ENCODE measurements at places on chromosomes 11 and 22. TPM values are rescaled to one million over a fixed set of nuclear protein-coding genes. Genes with fewer than 3 reads are reported as not detected.

Gene VPREB1
- not detected for total RNA-seq

Gene CBL
- total RNA-seq: 13.4 TPM

Gene APOA5
- total RNA-seq: not detected

Gene ACP2
- 17.3 TPM for total RNA-seq

Gene KRTAP5-10
- total RNA-seq: not detected

Gene SYCE3
- not detected for total RNA-seq

Gene SCN2B
- 20.0 TPM for total RNA-seq

Gene GAL
- total RNA-seq: 0.30 TPM

Gene ZFP91
- 63.1 TPM for total RNA-seq

GRCh38 chr22:48746789-48747425 is 1080.8 kb downstream of the BRD1 start:
- peak; percentile 63 for DNase-seq

DNA sequence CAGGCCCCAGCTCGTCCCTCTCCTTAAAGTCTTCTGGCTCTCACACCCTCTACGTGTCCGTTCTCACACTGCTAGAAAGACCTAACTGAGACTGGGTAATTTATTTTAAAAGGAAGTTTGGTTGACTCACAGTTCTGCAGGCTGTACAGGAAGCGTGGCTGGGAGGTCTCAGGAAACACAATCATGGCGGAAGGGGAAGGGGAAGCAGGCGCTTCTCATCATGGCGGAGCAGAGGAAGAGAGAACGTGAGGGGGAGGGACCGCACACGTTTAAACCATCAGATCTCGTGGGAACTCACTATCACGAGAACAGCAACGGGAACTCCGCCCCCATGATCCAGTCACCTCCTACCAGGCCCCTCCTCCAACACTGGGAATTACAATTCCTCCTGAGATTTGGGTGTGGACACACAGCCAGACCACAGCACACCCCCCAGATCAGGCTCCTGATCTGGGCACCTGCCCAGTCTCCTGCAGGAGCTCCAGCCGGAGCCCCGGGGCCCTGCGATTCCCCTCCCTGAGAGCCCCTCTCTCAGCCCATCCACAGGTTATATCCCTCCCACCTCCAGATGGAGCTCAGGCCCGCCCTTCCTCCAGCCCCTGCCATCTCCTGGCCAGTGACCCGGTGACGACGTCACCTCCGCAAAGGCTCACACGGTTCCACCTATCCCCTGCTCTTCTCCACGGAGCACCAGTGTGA is 170.2 kb downstream of the BRD1 start:
- DNase-seq: peak; percentile 89

GRCh38 chr11:108233277-108233945 is 10.5 kb downstream of the ATM start:
- no peak for DNase-seq

DNA sequence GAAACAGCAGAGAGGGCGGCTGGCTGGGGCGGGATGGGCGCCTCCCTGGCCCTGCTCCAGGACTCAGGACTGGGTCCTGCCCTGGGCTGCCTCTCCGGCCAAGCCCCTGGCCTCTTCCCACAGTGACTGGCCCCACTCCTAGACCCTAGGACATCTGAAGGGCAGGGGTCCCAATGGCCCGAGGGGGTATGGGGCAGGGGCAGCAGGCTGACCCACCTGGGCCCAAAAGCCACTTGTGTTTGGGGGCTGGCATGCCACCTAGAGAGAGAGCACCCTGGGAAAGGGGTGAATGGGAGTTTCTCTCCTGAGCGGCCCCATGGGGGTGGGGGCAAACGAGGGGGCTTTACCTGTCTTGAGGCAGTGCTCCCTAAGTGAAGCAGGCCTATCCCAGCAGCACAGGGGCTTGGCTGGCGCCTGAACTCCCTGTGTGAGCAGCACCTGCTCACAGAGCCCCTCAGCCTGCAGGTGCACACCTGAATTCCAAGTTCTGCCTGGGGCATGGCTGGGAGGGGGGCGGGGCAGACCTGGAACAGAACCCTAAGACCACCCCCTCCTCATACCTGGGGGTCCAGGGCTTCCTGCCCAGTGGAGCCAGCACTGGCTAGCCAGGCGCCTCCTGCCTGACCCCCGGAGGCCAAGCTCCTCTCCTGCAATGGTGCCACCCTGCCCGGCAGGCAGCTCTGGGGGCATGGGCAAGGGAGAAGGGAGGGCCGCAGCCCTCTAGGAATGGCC is 16.9 kb downstream of the DUSP8 start:
- peak; percentile 73 for DNase-seq

- DNase-seq: peak; percentile 5
These were observed 28.0 kb downstream of the MYEOV start for GRCh38 chr11:69321877-69322361.

DNA sequence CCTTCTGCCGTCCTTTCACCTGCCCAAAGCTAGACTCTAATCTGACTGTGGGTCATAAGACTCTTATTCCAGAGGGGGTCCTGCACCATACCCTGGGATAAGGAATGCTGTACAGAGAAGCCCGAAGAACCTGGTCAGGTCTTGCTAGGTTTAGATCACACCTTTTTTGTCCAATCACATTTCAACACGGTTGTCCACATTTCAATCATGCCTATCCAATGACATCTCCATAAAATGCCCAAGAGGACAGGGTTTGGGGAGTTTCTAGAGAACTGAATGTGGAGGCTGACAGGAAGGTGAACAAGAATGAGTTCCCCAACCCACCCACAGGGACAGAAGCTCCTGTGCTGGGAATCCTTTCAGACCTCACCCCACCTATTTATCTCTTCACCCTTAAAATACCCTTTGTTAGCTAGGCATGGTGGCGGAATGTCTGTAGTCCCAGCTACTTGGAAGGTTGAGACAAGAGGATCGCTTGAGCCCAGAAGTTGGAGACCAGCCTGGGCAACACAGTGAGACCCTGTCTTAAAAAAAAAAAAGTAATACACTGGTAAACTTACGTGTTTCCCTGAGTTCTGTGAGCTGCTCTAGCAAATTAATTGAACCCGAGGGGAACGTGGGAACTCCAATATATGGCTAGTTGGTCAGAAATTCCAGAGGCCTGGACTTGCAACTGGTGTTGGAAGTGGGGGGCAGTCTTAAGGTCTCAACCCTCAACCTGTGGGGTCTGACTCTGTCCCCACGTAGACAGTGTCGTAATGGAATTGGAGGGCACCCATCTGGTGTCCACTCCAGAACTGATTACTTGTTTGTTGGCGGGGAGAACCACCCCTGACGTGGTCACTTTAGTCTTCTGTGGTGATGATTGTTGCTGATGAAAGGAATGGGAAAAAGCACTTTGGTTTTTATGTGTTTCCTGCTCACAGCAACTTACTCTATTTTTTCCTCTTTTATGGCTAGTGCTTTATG is 17.8 kb downstream of the TCIRG1 start:
- no peak for DNase-seq

DNA sequence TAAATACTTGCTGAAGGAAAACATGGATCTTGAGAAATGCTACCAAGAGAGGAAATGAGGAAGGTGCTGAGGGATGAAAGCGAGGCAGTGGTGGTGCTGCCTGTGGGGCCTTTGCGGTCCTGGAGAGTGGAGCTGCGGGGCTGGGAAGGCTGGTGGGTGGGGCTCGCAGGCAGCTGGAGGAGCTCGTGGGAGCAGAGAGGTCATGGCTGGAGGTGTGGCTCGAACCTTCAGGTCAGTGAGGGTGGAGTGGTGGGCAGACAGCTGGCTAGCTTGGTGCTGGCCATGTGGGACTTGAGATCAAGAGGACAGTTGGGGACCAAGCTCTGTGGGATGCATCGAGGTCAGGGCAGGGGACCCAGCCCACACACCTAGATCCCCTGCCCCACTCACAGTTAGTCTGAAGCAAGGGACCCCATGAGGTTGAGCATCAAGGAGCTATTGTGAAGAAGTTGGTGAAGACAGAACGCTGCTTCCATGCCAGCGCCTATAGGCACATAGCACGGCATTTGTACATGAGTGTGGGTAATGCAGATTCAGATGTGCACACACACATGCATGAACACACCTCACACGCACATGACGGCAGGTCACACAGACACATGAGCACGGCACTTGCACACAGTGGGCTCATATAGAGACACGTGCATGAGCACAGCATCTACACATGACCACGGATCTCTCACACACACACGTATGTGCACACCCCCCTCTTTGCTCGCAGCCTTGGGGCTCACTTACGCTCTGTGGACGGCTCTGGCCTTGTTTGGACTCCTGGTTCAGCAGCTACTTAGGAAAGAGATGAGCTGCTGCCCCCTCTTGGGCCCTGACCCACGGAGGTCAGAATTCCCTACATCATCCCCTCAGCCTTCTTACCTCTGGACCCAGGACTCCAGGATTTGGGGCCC is 30.4 kb downstream of the SHANK3 start:
- peak; percentile 49 for DNase-seq

DNA sequence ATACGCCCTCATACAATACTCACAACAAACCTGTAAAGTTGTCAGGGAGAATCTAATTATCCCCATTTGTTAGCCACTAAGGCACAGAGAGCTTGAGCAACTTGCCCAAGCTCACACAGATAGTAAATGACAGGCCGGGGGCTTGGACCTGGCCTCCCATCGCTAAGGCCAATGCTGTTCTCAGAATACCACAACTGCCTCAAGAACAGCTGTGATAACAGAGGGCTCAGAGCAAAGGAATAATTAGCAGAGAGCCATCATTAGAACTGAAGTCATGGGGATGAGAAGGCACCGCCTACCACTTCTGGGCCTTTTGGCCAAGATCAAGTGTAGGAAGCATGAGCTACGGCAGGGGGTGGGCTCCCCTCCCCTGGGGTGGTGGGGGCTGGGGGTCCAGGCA is 98.6 kb downstream of the FEZ1 start:
- no peak for DNase-seq

DNA sequence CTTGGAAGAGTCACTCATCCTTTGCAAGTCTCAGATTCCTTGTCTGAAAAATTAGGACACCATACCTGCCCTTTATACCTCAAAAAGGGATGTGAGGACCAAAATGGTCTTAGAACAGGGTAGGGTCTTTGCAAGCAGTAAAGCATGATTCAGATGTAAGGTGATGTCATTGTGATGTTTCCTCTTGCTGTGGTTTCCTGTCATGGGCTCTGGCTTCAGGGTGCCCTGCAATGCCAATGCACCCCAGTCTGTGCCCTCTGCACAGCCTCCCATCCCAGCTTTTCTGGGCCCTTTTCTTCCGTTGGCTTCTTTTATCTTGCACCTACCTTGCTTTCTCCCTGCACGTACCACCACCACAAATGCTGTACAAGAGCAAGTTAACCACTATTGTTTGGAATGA is 87.8 kb upstream of the NNMT start:
- DNase-seq: no peak

DNA sequence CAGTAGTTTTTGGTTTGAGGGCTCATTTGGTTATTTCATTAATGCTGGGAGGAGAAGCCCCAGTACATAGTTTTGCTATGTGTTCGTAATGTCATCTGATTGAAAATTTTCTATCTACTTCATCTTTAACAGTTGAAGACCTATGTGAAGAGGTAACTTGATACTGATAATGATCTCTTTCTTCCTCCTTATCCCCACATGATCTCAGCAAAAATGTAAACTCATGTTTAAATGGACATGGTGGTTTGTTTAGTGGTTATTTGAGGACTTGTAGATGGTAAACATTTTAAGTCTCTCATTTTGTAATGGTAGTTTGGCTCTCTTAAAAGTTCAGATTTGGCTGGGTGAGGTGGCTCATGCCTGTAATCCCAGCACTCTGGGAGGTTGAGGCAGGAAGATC is 53.7 kb upstream of the SPTBN2 start:
- no peak for DNase-seq

- no peak for DNase-seq
These were observed 8.0 kb upstream of the SLC43A3 start for GRCh38 chr11:57434640-57435546.

DNA sequence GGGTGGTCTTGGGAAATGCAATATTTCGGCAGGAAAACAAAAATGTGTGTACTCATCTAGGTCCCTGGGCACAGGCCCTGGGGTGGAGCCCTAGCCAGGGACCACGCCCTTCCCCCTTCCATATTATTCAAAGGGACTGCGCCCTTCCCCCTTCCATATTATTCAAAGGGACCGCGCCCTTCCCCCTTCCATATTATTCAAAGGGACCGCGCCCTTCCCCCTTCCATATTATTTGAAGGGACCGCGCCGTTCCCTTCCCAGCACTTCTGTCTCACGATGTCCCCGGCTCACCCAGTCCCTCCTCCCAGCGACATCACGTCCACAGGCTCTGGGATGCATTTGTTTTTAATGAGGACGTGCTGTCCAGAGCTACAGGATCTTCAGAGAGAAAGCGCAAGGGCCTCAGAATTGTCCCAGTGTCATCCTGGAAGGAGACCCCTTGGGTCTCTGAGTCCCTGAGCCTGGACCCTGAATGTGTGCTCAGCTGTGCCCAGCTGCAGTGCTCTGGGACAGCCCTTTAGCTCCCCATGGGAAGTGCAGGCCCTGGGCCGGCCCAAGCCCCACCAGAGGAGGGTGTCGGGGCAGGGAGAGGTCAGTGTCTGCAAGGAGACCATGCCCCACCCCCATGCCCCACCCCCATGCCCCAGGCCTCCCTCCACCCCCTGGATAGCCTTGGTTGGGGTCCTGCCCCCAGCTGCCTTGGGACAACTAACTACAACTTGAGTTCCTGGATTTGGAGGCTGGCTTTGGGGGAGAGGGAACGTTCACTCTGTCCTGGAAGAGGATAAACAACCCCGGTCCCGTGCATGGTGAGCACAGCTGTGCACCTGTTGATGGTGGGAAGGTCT is 810.0 kb downstream of the BRD1 start:
- peak; percentile 63 for DNase-seq

DNA sequence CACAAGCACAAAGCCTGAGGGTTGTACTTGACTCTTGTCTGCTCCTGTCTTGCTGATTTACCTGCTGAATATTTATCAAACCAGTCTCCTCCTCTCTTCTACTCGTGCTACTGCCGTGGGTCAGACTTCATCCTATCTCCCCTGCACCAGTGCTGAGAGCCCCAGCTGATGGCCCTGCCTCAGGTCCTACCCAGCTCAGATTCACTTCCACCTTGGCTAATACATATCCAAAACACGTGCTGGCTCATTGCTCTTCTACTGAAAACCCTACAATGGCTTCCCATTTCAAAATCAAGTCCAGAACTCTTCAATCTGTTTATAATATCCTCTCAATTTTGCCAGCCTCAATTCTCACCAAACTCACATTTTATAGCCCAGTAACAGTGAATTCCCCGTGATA is 48.3 kb downstream of the RAB30 start:
- DNase-seq: no peak

GRCh38 chr22:50556703-50557102 is 6.0 kb downstream of the SYCE3 start:
- DNase-seq: no peak

DNA sequence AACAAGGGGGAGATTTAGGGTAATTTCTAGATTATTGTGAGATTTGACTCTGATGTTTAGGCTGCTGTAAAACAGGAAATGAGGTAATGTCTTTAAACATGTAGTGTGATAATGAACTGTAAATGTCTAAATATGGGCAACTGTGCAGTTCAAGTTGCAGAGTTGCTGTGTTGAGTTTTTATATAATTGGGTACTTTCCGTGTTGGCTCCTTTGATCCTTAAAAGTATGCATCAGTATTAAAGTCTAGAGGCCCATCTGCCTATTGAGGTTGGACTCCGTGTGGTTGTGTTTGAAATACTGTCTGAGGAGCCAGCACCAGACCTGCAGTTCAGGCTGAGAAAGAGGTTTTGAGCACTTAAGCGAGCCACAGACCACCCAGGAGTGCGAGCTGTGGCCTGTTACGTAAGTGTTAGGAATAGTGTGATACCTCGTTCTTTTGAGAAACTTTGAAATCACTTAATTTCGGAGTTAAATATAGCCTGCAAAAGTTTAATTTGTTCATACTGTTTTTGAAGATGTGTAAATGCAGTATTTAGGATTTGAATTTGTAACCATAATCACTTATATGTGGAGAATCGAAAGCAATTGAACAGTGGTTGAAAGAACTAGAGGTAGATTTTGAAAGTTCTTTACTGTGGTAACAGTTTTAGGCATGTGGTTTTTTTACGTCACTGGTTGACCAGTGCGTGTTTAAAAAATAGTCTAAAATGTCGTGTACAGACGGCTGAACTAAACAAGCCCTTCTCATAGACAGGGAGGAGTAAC is 9.0 kb downstream of the FAM118A start:
- DNase-seq: no peak
